Effector CD4-positive, alpha-beta T cell (primary cell): ENCODE measurements at places on chromosomes 6 and 20.

GRCh38 chr6:70849348-70850069 lies 107.4 kb downstream of the B3GAT2 start:
- DNase-seq = no peak

DNA sequence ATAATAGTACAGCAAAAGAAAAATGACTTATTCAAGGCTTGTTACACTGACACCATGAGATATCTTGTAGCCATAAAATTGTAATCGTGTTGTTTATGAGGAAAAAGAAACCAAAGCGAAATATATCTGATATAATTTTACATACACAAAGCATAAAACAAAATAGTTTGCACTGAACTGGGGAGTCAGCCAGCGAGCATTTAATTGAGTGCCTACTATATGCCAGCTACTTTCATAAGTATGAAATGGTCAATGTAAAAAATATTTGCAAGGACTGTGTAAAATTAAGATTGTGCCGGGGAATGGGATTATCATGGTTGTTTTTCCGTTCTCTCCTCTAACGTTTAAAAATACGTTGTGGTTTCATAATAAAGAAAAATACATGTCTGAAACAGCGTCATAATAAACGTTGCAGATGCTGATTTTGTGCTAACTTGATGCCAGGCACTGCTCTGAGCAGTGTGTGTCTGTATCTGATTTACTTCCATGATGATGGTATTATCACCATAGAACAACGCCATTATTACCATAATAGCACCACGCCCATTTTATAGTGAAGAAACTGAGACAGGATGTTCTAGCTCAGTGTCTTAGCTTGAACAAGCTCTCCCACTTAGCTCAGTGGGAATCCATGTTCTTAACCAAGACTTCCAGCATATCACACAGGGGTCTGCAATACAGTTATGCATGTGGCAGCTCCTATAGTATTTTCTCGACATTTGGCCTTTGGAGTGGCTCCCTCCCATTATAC lies 144.6 kb downstream of the BCAS1 start:
- no peak for DNase-seq

DNA sequence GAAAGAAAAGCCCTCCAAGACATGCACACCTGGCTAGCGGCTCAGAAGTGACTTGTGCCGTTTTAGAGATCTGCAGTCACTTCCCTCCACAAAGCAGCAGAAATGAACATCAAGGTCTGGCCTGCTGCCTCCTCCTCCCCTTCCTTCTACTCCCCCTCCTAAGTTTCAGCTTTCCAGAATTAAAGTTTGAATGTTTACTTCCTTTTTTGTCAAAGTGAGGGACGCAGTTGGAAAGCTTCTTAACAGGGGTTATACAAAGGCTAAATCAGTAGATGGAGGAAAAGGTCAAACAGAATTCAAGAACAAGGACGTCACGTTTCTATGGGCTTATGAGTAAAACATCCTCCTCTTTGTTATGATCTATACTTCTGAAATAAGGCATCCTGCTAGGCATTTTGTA lies 227.7 kb downstream of the SLC35F1 start:
- no peak for DNase-seq

- no peak for DNase-seq
Measured at GRCh38 chr6:37205997-37206340, 36.0 kb downstream of the PIM1 start.

GRCh38 chr6:24323632-24324337 lies 34.1 kb downstream of the DCDC2 start:
- DNase-seq = no peak

DNA sequence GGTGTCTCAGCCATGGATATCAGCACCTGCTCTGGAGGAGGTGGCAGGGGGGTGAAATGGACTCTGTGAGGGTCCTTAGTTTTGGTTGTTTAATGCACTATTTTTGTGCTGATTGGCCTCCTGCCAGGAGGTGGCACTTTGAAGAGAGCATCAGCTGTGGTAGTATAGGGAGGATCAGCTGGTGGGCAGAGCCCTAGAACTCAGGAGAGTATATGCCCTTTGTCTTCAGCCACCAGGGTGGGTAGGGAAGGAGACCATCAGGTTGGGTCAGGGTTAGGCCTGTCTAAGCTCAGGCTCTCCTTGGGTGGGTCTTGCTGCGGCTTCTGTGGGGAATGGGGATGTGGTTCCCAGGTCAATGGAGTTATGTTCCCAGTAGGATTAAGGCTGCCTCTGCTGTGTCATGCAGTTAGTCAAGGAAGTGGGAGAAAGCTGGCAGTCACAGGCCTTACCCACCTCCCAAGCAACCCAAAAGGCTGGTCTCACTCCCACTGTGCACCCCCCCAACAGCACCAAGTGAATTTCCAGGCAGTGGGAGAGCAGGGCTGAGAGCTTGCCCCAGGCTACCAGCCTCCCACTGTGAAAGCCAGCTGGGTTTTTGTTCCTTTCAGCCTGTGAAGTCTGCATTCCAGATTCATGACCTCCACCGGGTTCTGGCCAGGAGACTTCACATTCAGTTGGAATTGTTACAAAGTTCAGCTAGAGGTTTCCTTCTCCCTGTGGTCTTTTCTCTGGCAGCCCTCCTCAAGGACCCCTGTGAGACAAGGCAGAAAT lies 5.7 kb upstream of the OSTM1 start:
- DNase-seq = no peak

DNA sequence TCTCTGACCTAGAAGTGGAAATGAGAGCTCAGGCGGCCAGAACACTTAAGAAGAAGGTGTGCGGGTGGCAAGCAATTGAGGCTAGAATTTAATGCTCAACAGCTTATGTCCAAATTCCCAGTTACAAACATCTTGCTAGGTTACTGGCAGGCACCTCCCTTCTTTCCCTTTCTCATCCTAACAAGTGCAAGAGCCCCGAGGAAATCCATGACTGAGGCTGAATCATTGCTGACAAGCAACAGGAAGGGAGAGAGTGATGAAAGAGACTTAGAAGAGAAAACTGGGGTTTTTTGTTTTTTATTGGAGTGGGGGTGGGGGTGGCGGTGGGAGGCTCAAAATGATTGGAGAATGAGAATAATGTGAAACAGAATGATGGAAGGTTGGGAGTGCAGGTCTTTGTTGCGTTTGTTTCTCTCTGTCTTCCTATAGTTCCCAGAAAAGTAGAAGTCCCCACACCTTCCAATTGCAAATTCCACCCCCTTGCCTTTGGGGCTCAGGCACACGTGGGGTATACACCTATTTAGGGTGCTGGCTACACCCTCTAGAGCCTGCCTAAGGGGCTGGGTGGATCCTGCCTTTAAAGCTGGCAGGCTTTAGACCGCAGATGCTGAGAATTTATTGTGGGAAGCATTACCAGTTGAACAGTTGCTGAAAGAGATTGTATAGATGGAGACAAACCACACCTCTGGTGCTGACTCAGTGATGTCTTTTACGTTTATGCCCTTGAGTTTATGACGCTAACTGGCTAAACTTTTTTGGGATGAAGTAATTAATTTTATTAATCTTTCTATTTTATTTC lies 1.4 kb downstream of the FAM83B start:
- DNase-seq = no peak

DNA sequence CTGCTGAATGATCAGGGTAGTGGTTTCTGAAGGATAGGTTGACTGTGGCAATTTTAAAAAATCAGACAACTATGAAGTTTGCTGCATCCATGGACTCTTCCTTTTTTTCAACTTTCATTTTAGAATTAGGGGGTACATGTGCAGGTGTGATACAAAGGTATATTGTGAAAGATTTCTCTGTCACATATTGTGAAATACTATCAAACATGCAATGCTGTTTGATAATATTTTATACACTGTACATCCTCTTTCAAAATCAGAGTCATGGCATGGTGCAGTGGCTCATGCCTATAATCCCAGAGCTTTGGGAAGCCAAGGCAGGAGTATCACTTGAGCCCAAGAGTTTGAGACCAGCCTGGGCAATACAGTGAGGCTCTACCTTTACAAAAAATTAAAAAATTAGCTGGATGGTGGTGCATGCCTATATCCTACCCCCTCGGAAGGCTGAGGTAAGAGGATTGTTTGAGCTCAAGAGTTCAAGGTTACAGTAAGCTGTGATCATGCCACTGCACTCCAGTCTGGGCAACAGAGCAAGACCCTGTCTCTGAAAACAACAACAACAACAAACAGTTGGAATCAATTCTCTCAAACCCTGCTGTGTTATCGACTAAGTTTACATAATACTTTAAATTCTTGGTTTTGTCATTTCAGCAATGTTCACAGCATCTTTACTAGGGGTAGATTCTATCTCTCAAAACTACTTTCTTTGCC lies 4.6 kb downstream of the WFDC12 start:
- DNase-seq = no peak

DNA sequence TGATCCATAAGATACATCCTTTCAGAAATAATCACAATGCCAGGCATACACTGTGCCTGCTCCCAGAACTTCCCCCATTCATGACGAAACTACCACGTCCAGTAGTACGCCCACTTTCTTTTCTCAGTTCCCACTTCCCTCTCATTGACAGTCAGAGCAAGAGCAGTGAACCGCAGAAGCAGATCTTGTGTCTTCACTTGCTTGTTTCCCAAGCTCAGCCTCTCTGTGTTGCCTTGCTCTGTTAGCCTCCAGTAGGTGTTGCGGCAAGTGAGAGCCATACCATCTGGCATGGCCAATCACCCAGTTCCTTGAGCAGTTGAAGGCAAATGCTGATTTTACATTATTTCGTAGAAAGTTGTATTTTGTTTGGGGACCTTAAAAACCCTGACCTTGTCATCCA lies 11.7 kb downstream of the UST start:
- DNase-seq = no peak

- no peak for DNase-seq
Measured at GRCh38 chr6:55286824-55287223, 40.4 kb upstream of the GFRAL start.

DNA sequence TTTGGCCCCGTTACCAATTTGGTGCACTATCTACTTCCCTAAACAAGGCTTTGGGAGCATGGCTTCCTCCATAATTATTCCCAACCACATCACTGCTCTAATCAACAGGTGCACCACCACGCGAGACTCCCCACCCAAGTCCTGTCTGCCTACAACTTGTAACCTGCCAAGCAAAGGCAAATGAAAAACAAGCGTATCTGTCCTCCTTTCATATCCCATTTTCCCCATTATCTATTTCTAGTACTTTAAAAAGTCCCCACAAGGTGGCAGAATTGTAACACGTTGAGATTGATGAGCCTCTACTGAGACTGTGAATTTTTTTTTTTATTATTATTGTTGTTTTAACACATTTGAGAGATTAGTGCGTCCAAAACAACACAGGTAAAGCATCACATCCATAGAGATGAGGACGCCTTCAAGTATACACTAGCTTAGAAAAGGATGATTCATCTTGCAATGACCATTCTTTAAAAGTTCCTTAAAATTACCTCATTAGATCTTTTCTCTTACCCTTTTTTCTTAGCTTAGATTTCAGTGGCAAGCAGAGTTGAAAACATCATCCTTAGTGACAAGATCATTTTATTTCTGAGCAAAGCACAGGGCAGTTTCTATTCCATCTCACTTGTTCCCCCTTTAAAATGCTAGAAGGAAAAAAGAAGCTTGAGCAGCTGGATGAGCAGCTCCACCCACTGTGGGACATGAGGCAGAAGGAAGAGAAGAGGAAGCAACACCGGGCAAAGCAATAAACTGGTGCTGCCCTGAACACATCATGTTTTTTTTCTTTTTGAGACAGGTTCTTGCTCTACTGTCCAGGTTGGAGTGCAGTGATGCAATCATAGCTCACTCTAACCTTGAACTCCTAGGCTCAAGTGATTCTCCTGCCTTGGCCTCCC lies 210.8 kb downstream of the ARHGAP18 start:
- peak; percentile 15 for DNase-seq

GRCh38 chr6:41318261-41318653 lies 17.2 kb upstream of the NCR2 start:
- DNase-seq = no peak

- no peak for DNase-seq
Measured at GRCh38 chr6:46324706-46325105, 153.9 kb upstream of the ENPP5 start.

GRCh38 chr6:52931351-52931750 lies 21.9 kb upstream of the GSTA3 start:
- DNase-seq = no peak

- DNase-seq = no peak
Measured at GRCh38 chr20:52438326-52438963, 246.9 kb upstream of the ZFP64 start.

GRCh38 chr6:13422681-13423221 lies 64.6 kb downstream of the GFOD1 start:
- DNase-seq = no peak

DNA sequence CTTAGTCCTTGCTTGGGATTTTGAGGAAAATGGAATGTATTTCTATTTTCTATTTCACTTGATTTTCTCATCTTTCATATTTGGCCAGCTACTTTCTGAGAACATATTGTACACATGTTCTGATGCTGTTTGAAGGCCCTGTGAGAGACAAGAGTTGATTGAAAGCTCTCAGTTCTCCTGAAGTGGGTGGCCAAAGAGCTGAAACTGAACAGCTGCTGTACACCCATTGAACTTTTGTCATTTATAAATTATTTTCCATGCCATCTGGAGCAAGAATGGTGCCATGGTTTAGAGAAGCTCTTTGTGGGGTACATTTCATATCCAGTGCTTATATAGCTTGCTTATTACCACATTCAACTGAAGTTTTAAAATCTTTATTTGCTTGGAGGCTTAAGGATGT lies 298.3 kb downstream of the PRL start:
- no peak for DNase-seq

- no peak for DNase-seq
Measured at GRCh38 chr6:1143655-1144054, 168.2 kb upstream of the FOXQ1 start.

GRCh38 chr20:59835448-59836395 lies 97.7 kb downstream of the SYCP2 start:
- no peak for DNase-seq

DNA sequence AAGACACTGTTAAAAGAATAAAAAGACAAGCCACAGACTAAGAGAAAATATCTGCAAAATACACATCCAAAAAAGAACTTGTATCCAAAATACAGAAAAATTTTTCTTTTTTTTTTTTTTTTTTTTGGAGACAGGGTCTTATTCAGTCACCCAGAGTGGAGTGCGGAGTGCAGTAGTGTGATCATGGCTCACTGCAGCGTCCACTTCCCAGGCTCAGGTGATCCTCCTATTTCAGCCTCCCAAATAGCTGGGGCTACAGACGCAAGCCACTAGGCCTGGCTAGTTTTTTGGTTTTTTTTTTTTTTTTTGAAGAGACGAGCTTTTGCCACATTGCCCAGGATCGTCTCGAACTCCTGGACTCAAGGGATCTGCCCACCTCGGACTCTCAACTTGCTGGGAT lies 3.1 kb downstream of the ZUP1 start:
- DNase-seq = no peak

DNA sequence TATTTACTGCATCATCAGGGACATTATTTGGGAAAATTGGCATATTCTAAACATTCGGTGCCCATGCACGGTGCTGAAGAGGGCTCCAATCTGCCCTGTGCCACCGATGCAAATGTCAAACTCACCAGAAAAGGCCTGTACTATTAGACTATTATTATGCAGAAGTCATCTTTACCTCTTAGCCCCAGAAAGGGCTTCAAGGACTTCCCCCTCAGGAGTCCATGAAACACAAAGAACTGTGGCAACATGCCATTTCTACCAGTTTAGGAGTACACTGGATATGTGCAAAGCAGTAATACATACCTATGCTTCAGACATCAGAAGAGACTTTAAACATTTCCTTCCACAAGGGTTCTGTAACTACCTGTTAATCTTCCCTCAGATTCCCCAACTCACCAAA lies 8.6 kb downstream of the DIDO1 start:
- no peak for DNase-seq
